ENCODE measurements at places on chromosomes 11 and 22.

DNA sequence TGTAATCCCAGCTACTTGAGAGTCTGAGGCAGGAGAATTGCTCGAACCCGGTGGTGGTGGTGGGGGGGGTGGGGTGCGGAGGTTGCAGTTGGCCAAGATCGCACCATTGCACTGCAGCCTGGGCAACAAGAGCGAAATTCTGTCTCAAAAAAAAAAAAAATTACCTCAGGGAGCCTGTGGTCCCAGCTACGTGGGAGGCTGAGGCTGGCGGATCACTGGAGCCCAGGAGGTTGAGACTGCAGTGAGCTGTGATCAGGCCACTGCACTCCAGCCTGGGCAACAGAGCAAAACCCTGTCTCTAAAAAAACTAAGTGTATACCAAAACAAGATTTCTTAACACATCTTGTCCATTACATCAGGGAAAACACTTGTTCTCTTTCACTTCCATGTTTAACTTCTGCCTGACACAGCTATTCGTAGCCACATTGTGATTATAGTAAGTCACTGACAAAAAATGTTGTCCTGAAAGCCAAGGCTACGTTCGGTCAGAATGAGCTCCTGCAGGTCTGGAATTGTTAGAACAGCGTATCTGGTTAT is 1.4 kb downstream of the TMEM80 start:
- DNase-seq: no peak

DNA sequence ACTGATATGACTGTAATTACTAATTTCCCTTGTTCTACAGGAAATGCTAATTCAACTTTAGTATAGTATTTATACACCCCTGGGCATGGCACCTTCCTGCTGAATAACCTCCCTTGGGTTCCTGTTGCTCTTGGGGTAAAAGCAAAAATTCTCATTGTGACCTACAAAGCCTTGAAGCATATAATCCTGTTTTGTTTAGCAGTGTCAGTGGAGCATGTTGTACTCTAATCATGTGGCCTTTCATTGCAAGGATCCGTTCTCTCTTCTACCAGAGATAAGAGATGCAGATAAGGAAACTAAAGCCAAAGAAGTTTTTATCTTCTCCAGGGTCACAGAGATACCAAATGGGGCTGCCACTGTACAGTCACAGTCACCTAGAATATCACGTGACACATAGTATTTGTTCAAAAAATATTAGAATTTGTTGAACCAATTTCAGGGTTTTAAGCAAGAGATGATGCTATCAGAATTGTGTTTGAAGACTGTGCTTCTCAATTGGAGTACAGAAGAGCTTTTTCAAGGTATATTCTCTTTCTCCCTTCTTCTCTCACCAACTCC is 25.1 kb downstream of the CSRP3 start:
- DNase-seq: no peak

- no peak for DNase-seq
Observed at GRCh38 chr11:132115454-132115853, 745.0 kb downstream of the NTM start.

DNA sequence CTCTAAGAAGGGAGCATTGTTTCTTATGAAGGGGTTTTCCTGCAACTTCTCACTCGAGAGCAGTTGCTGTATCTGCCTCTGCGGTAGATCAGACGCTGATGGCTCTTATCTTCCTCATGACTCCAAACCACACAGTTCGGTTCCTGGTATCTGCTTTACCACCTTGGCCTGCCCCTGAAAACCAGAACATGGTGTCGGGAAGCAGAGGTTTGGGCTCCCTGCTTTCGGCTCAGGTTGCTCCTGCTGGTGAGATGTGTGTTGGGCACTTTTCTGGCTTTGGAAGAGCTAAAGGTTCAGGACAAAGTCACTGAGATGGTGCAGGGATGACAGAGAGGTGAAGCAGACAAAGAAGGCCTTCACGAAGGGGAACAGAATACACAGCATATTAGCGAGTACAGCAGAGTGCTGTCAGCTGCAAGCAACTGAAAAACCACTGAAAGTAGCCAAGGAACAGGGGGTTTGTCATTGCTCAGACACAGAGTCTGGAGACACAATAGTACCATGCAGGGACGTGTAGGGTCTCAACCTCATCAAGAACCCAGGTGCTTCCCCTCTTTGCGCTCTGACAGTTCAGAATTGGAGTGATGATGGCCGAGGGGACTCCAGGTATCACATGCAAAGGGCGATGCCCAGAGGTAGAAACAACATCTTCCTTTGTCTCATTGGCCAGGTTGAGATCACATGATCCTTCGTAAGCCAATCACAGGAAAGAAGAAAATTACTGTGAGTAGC is 11.9 kb upstream of the CSF2RB start:
- no peak for DNase-seq

DNA sequence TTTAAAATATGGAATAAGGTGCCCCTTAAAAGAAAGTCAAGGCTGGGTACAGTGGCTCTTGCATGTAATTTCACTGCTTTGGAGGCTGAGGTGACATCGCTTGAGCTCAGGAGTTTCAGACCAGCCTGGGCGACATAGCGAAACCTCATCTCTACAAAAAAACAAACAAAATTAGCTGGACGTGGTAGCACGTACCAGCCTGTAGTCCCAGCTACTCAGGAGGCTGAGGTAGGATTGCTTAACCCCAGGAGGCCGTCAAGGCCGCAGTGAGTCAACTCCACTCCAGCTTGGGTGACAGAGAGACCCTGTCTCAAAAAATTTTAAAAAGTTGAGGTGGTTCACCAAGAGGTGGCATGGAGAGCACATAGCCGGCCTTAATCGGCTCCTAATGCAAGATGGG is 17.7 kb upstream of the ADORA2A start:
- DNase-seq: no peak

DNA sequence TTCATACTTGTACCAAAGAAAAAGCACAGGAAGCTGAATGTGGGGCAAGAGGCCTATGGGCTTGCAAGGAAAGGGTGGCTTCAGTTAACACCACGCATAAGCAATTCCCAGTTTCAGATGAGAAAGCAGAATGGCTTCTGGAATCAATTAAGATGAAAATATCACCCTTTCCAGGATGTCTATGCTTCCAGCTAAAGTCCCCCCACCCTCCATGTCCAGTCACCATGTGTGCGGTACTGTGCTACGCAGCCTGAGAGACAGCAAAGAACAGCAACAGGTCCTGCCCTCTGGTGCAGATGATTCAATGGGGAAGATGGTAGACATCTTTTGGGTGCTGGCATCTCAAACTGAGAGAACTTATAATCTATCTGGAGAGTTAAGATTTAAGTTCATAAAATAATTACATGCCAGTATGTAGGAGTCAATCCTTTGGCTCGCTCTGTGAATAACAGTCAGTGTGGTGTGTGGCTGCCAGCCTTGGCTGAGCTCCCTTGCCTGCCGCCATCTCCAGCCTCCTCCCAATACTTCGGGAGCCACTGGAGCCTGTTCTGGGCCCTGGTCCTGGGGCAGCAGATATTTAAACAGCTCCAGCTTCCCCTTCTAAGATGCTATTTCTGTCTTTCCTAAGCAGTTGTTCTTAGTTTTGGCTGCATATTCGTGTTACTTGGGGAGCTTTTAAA is 44.5 kb downstream of the ME3 start:
- no peak for DNase-seq

DNA sequence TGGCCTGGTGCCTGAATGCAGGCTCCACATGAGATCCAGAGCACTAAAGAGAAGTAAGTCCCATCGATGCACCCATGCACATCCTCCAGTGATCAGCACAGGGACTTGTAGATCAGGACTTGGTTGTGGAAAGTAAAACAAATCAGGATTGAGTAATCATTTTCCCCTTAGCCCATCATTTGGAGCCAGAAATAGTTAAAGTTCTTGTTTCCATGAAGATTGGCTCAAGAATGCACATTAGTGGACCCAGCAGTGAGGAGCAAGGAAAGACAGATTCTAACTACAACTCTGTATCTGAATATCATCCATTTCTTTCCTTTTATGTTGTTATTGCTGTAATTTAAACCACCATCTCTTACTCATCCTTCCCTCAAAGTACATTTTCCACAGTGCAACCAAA is 19.1 kb downstream of the CCDC83 start:
- DNase-seq: no peak

GRCh38 chr22:49798486-49799151 is 29.1 kb downstream of the BRD1 start:
- no peak for DNase-seq

DNA sequence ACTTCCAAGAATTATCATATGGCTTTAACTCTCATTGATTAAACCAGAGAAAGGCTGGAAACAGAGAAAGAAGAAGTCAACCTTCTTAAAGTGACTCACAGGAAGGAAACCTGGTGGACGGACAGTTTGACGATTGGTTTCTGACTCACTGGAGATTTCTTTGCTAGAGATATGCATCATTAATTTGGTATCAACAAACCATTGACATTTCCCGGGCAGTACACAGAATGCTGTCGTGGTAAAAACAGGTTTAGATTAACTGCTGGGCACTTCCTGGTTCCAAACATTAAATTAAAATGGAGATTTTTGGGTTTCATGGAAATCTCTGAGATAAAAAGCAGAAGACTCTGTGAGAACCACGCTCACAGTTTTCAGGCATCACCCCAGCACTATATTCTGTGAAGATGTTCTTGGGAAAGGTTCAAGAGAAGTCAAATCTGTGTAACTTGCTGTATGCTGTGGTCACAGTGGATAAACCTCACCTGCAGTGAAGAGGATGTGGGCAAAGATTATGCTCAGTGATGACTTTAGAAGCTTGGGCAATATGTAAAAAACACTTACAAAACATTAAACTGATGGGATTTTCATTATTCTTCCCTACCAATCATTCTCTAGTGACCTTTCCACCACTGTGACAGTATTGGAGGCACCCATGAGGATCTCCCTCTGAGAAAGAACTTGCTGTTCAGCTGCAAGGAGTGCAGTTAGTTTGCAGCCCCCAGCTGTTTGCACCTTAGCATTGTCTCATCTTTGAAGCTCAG is 61.1 kb upstream of the CD44 start:
- no peak for DNase-seq

DNA sequence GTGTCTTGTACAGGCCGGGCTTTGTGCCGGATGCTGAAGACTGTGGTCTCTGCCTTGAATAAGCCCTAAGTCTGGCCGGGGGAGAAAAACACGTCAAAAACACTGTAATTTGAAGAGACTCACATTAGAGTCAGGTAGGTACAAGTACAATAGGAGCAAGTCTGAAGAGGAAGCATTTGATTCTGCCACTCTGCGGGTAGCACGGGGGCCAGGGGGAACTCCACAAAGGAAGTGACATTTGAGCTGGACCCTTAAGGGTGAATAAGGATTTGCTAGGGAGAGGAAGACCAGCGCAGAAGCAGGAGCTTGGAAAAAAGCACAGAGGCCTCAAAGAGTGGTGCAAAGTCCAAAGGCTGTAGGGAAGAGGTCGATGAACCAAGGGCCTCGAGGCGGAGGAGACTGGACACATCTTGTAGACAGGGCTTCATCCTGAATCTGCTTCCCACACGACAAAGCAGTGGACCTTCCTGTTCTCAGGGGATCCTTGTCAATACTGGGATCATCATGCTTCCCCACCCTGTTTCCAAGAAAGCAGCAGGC is 38.7 kb downstream of the BUD13 start:
- no peak for DNase-seq

DNA sequence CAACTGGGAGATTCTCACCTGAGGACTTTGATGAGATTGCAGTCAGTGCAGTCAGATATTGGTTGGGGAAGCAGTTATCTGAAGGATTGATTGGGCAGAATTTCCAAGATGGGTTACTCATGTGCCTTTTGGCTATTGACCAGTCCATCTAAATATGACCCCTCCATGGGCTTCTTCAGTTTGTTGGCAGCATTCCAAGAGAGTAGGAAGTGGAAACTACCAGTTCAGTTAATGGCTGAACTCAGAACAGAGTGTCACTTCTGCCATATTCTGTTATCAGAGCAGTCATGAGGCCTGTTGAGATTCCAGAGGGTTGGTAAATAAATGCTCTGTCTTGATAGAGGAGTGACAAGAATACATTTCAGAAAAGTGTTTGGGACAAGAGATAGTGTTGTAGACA is 71.0 kb downstream of the CYP2R1 start:
- no peak for DNase-seq

- DNase-seq: no peak
Observed at GRCh38 chr11:76075716-76076115, 130.6 kb downstream of the WNT11 start.

GRCh38 chr11:119673759-119674336 is 55.2 kb downstream of the NECTIN1 start:
- DNase-seq: peak; percentile 47

GRCh38 chr11:2987881-2988861 is 4.0 kb downstream of the NAP1L4 start:
- DNase-seq: peak; percentile 48

GRCh38 chr11:16049611-16050010 is 306.7 kb downstream of the SOX6 start:
- no peak for DNase-seq

DNA sequence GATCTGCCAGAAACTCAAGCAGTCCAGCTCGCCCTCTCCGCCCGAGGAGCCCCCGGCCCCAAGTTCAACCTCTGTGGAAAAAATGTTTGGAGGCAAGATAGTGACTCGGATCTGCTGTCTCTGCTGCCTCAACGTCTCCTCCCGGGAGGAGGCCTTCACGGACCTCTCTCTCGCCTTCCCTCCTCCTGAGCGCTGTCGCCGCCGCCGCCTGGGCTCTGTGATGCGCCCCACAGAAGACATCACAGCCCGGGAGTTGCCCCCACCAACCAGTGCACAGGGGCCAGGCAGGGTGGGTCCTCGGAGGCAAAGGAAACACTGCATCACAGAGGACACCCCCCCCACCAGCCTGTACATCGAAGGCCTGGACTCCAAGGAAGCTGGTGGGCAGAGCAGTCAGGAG is 20.8 kb downstream of the USP35 start:
- DNase-seq: no peak

DNA sequence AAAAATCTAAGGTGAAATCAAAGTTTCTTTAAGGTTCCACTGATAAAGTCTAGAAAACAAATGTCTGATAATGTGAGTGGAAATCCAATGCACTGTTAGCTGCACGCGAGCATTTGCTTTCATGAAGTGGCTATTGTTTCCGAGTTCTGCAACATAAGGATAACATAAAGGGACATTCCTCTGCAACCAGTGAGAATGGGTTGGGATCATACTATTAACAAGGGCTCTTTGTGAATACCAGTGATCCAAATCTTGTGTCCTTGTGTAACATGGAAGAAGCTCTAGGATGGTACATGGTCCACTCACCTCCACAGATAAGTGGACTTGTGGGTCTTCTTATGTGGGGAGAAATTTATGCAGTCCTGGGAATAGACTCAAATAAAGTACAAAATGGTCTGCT is 24.6 kb downstream of the APIP start:
- no peak for DNase-seq

DNA sequence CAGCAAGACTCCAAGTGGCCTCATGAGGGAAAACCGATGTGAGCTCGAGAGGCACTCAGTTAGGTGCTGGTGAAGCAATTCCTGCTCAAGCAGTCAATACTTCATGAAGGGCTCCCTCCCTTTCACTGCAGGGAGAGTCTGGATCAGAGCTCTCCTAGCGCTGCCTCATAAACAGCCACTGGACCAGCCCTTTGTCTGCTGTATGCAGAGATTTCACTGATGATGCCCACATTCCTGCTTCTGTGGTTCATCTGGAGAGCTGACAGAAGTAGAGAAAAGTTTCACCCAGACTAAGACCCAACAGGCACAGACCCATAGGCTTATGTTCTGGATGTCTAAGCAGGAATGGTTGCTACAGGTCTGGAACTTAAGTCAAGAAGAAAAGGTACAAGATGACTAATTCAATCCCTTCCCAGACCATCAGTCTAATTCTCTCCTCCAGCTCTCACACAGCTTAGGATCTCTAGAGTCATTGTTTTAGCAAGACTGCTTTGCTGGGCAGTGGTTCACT is 4.0 kb downstream of the UCP2 start:
- no peak for DNase-seq
